ENCODE measurements at places on chromosomes 6 and 20.
A peak's percentile ranks its signal among the peaks of the same experiment; 100 is the strongest.

DNA sequence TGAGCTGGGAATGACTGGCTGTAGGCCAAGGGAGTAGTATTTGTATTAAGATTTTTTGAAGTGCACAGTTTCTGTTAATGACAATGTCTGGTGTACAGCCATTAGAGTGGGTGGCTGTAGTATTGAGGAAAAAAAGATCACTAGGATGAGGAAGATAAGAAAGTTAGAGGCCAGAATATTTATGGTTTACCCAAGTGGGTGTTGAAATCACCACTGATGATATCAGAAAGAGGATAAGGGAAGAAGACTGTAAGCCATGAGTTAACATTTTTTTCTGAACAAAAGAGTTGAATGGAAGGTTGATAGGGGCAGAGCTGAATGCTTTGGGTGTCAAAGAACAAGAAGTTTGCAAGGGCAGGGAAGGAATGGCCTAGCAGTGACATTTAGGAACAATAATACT lies 104.7 kb downstream of the PRDM13 start:
- no peak overlapping the region for H3K27ac ChIP-seq
- DNase-seq, result no peak
- no peaks in the 10 kb centered on the region for H3K4me1 ChIP-seq
- H3K27me3 ChIP-seq, result peaks cover 35% of the 10 kb centered on the region
- H3K36me3 ChIP-seq, result peaks cover 2% of the 10 kb centered on the region

DNA sequence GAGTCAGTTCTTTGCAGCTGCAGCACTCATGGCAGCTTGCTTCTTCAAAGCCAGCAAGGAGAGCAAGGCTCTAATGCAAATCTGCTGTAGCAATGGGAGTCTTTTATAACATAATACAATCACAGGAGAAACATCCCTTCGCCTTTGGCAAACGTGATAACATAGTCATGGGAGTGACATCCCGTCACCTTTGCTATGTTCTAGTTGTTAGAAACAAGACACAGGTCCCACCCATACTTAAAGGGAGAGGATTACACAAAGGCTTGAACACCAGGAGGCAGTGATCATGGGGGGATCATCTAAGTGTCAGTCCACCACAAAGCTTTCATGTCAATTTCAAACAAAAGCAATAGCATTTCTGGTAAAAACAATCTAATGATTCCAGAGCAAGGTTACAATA lies 40.1 kb upstream of the PHACTR2 start:
- H3K4me3 ChIP-seq, result no peak overlapping the region
- no peaks in the 10 kb centered on the region for H3K27me3 ChIP-seq
- H3K27ac ChIP-seq, result no peak overlapping the region
- peaks cover 5% of the 10 kb centered on the region for H3K36me3 ChIP-seq
- no peak for DNase-seq

- no peak overlapping the region for H3K27ac ChIP-seq
- H3K4me3 ChIP-seq, result no peak overlapping the region
- H3K4me1 ChIP-seq, result no peaks in the 10 kb centered on the region
- no peak for DNase-seq
- no peaks in the 10 kb centered on the region for H3K27me3 ChIP-seq
Observed at GRCh38 chr6:123214433-123214832, 218.4 kb downstream of the CLVS2 start.

- peaks cover 74% of the 10 kb centered on the region for H3K27me3 ChIP-seq
- peaks cover 1% of the 10 kb centered on the region for H3K36me3 ChIP-seq
- peak overlapping the region; percentile 63 for H3K4me3 ChIP-seq
Observed at GRCh38 chr6:1388630-1389368, 577 bp upstream of the FOXF2 start.

DNA sequence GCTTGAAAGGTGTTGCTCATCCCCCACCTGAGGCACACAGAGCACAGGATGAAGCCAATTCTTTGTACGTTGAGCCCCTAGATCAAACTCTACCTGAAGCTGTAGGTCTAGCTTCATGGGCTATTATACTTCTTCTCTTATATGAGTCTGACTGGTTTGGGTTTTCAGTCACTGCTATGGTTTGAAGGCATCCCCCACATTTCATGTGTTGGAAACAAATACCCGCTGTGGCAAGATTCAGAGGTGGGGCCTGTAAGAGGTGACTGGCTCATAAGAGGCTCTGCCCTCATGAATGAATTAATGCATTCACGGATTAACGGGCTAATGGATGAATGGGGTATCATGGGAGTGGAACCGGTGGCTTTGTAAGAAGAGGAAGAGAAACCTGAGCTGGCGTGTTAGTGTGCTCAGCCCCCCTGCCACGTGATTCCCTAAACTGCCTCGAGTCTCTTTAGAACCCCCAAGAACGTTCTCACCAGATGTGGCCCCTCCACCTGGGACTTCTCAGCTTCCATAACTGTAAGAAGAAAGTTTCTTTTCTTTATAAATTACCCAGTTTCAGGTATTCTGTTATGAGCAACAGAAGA lies 39.2 kb downstream of the PREX1 start:
- H3K36me3 ChIP-seq, result peaks cover 14% of the 10 kb centered on the region
- peaks cover 72% of the 10 kb centered on the region for H3K4me1 ChIP-seq
- H3K27ac ChIP-seq, result no peak overlapping the region
- no peak for DNase-seq
- H3K4me3 ChIP-seq, result peak overlapping the region; percentile 25

Data from central memory CD8-positive, alpha-beta T cell (primary cell).